Hepatic stellate cell (primary cell): ENCODE measurements at places on chromosomes 3 and 15.

DNA sequence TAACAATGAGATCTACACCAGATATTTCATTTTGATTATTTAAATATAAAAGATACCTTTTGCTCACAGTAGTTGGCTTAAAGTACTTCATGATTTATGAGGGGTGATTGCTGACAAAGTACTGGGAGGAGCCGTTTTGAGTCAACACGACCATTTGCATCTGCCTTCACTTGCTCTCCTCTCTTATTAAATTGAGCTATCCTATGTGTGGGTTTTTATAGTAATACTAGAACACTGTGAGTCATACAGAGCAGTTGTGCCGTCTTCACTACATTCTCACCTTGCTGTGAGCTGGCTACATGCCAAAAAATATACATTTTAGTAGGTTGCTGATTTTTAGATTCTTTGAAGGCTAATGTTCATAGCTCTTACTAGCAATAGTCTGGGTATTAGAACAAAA is 161.2 kb downstream of the ALCAM start:
- no peak for DNase-seq

GRCh38 chr3:152419748-152420147 is 151.0 kb downstream of the MBNL1 start:
- DNase-seq: no peak

GRCh38 chr15:31298707-31299172 is 27.9 kb upstream of the KLF13 start:
- no peak for DNase-seq

- no peak for DNase-seq
Measured at GRCh38 chr15:36903922-36904556, 196.3 kb downstream of the MEIS2 start.

- DNase-seq: no peak
Measured at GRCh38 chr3:119292666-119293065, 1.5 kb upstream of the ARHGAP31 start.

GRCh38 chr3:151798466-151798865 is 15.4 kb upstream of the AADAC start:
- DNase-seq: no peak

- peak; percentile 80 for DNase-seq
Measured at GRCh38 chr3:11530153-11530721, 113.5 kb downstream of the VGLL4 start.

- DNase-seq: no peak
Measured at GRCh38 chr3:22779737-22780136, 423.4 kb upstream of the UBE2E2 start.

DNA sequence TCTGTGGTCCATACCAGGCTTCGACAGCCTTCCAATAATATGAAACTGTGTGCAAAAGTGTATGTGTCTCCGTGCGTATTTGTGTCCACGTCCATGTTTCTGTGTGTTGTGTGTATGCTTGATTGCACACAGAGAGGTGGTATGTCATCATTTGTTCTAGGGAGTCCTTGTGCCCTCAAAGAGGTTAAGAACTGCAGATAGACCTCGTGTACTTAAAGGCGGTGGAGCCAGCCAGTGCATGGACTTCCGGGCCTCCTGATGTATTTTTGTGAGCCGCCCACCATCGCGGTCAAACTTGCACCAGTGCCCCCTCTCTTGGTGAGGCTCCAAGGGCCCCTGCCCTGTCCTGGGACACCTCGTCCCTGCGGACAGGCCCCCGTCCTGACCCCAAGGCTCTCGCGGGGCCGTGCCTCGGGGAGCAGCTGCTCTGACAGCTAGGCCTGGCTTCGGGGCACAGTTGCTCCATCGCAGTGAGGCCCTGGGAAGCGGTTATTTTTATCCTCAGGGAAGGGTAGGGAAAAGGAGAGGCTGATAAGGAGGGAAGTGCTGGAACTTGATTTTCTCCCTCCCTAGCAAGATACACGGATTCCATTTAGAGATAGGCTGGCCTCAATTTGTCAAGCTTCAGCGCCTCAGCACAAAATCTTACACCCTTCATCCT is 1.2 kb upstream of the RYK start:
- no peak for DNase-seq

DNA sequence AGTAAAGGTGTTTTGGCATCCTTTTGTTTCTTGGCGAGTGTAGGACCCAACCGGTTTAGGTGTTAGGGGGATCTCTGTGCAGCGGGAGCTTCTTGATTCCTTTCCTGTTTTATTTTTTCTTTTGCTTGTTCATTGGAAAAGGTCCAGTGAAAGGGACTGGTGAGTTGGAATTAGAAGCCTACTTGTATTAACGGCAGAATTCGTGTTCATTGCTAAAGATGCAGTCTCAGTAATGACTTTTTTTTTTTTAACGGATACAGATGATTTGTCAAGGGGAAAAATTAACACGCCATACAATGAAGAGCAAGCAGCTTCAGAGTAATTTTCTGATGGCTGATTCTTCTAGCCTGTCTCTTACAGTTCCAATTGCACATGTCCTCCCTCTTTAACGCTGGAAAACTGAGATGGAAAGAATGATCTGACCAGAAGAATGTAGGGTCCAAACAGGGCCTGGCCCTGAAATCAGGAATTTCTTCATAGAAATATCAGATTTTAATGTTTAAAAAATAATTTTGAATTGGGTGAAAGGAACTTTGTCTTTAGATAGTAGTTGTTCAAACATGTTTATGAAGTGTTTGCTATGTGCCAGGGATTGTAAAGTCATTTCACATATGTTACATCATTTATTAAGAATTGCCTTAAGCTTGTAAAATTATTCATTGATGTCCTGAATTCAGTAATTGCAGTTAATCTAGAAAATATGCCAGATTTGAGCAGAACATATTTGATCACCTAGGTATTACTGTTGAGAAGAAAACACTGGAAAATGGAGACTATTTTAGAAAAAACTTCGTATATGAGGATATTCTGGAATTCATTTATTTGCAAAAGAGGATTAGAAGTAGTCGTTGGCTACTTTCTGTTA is 1.4 kb downstream of the MAPK6 start:
- peak; percentile 21 for DNase-seq

- DNase-seq: peak; percentile 81
Measured at GRCh38 chr3:25427942-25428788, at the start of gene RARB. Gene RARB (plus strand): TSS chr3:25428263. CDS start chr3:25428732, 469 bp downstream.

DNA sequence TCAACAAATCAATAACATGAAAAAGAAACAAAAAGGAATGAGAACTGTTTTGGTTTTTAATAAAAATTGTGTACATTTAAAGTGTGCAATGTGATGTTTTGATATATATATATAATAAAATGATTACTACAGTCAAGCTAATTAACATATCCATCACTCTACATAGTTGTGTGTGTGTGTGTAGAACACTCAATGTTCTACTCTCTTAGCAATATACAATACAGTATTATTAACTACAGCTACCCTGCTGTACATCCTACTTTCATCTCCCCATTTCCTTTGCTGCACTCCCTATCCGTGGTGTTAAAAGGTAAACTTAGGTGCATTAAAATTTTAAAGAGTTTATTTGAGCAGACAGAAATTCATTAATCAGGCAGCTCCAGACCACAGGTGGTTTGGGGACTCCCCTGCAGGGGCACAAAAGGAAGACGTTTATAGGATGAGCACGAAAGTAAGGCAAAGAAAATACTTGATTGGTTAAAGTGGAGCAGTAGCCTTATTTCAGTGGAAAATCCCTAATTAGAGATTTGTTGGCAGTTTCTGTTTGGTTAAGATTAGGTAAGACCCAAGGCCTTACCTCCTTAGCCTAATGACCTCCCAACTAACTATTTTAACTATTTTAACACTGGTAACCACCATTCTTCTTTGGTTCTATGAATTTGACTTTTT is 61.8 kb upstream of the SNRK start:
- DNase-seq: no peak

- no peak for DNase-seq
Measured at GRCh38 chr3:114452256-114452655, 158.4 kb downstream of the TIGIT start.

GRCh38 chr3:58518291-58518789 is 18.6 kb downstream of the ACOX2 start:
- DNase-seq: no peak

DNA sequence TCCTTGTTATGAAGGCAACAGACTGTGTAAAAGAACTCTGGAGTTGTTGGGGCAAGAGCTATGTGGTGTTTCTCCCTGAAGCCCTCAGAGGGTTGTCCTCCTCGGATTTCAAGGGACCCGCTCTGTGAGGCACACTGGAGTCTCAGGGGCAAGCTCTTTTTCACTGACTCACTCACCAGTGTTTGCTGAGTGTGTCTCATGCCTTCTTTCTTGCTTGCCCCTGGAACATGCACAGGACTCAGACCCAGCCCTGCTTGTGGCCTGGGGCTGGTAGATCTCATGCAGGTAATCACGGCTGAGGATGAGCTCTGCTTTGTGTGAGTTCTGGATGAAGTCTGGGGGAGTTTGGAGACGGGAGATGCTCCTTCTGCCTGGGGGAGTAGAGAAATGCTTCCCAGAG is 93.7 kb downstream of the CACNA1D start:
- DNase-seq: no peak

DNA sequence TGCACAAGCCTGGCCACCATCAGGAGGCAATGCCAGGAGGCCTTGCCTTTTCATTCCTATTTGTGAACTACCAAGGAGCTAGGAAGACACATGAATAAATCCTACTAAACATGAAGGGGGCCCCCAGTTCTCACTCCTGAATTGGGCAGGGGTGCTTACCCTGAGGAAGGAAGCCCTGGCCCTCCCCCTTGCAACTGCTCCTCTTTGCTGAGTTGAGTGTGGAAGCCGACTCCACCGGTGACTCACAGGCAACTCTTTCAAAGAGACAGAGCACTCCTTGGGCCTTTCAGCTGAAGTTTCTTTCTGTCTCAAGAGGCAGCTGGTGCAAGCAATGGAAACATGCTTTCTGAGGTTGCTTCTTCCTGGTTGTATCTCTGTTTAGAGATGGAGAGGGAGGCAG is 1.7 kb downstream of the GABRG3 start:
- DNase-seq: no peak

DNA sequence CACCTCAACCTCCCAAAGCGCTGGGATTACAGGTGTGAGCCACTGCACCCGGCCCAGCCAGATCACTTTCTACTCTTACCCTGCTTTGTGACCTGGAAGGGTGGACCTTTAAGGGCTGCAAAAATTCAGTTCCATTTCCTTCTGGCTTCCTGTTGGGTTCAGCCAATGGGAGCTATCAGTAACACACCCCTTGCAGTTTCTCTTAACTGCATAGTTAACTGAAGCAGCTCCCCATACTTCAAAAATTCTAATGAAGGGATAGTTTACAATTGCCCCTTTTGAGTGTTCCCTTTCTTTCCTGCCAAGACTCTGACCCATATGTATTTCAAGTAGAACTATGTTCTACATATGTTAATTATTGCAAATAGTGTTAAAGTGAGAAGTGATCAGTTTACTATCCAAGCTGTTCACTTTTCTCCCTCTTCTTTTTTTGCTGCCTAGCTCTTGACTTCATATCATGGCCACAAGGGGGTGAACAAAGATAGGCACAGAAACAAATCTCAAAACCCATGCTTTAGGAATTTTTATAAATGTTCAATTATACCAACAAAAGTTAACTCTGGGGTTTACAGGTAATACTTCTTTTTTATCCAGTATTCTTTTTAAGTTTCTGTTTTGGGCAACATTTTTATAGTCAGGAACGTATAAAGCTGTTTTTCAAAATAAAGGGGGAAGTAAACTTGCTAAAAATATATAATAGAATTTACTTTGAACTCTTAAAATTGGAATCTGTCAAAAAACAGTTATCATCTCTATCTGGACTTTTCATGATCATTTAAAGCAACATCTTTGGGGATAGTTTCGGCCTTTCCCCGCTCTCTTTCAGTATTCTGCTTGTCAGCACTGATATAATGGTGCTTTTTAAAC is 8.1 kb downstream of the PGBD4 start:
- DNase-seq: peak; percentile 21

- DNase-seq: no peak
Measured at GRCh38 chr15:94412979-94413746, 181.8 kb downstream of the MCTP2 start.

GRCh38 chr3:53802256-53802880 is 43.9 kb downstream of the CHDH start:
- DNase-seq: no peak

DNA sequence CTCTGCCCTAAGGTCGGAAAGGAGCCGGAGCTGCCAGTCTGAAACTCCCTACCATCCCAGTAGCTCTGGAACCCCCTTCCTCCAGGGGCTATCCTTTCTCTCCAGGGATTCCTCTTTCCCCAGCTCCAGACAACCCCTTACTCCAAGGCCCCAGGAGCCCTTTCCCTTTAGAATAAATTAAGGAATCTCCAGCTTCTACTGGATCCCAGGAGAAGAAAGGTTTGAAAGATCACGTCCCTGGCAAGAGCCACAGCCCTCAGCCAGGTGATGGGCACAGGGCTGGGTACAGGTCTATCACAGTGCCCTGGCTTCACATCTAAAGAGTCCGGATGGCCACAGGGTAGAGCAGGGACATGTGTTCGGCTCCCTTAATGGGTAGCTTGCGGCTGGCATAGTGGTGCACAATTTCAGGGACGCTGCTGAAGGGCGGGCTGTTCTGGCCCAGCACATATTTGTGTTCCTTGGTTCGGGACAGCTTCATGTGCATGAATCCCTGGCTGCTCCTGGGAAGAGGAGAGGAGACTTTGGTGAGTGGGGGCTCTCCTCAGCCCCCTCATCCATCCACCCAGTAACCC is 20.0 kb downstream of the SHF start:
- no peak for DNase-seq

- DNase-seq: peak; percentile 9
Measured at GRCh38 chr15:96332637-96333121, 2.2 kb downstream of the NR2F2 start.

DNA sequence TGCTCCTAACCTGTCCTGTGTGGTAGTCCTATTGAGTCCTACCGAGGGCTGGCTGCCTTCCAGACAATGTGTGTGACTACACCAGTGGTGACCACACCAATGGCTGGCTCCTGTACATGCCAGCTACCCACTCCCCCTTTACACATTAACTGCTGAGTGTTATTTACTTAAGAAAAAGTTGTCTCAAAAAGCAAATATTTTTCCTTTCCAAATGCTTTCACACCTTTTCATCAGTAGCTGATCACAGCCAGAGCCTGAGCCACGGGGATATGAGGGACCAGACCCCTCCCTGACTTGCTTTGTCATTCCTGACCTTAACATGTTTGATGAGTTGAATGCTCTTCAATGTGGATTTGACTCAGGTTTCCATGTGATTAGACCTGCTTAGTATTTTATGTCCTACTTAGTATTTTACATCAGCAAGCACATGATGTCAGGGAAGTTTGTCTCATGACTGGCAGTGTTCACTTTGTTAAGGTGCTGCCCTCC is 29.6 kb upstream of the GREM1 start:
- DNase-seq: no peak

DNA sequence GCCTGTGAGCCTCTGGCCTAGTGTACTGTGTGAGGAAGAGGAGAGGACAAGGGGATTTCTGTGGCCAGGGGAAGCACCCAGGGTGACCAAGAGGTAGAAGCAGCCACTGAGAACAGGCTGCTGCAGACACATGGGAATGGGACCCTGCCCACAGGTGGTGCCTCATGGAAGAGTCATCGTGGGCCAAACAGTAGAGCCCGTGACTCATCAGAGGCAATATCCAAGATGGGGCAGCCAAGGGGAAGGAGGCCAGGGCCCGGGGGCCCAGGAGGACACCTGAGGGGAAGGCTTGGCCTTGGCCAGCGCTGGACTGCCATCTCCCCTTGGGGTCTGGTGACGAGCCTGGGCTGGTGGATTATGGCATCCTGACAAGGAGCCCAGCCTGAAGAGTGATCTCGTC is 275.0 kb upstream of the LYSMD4 start:
- DNase-seq: no peak
